ENCODE measurements at places on chromosomes 4 and X.
A peak's percentile ranks its signal among the peaks of the same experiment; 100 is the strongest.

DNA sequence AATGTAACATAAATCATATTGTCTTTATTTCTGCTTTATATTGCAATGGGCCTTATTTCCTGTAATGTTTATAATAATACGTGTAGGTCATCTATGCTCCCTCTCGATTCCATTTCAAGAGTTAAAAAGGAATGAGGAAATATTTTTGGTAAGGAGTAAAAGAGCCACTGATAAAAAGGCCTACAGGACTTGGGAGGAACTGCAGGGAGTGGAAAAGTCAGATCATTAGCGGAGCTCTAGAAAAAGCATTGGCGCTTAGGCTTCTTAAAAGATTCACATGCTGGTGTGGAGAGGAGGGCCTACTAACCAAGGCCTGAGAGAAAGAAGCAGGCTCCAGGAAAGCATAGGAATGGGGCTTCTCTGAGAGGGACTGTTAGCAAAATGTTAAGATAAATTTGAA lies 82.9 kb upstream of the PNPLA4 start:
- no peak for DNase-seq

- DNase-seq = no peak
Observed at GRCh38 chrX:39020051-39020669, 218.9 kb downstream of the MID1IP1 start.

DNA sequence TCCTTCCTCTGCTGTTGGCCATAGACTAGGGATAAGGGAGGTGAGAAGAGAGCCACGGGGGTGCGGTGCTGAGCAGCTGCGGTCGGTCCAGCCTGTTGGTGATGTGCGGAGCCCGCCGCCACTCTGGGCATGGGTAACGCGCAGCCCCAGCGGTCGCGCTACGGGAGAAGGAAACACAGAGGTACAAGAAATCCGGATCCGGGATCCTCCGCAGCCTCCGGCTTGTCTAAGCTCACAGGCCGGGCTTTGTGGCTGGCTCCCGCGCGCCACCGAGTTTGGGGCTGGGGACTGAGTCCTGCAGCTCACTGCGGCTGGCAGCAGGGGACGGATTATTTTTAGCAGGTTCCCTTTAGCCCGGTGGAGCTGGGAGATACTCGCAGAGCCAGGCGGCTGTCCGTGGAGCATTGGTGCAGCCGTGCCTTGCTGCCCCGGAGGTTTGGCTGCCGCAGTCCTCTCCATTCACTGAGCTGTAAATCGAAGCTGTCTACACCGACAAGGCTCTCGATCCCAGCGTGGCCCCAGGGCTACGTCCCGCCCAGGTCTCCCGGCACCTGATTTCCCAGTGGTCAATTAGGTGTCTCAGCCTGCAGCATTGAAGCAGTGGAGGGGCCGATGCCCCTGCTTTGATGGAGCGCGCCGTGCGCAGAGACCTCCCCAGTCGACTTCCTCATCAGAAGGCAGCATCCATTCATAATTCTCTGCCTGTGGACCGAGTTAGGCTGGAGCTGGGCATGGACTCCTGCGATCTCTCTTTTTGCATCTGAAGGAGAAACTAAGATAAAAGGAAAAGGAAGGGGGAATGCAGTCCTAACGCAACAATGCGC lies 81.9 kb upstream of the SCML1 start:
- no peak for DNase-seq

DNA sequence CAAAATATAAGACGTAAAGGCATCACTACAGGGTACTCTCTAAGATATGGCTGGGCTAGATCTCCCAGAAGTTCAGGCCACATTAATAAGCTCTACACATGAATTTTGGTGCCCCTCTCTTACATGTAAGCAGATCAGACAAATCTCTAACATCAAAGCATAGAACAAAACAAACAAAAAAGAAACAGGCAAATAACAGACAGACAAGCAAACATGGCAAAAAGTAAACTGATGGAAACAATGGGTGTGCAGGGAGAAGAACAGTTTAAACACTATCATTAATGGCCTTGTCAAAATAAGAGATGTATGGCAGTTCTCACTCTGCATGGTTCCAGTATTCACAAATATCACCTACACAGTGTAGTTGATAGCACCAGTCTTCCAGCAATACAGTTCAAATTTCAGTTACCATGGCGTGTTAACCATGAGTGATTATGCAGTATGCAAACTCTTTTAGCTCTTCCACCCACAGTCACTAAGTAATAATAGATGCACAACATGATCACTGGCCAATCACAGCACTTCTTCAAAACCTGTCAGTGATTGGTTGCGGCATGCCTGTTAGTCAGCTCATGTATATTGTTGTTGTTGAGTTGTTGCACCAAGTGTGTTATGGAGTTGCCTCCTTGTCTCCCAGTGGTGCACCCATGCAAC lies 110.7 kb upstream of the TLR3 start:
- no peak for DNase-seq

DNA sequence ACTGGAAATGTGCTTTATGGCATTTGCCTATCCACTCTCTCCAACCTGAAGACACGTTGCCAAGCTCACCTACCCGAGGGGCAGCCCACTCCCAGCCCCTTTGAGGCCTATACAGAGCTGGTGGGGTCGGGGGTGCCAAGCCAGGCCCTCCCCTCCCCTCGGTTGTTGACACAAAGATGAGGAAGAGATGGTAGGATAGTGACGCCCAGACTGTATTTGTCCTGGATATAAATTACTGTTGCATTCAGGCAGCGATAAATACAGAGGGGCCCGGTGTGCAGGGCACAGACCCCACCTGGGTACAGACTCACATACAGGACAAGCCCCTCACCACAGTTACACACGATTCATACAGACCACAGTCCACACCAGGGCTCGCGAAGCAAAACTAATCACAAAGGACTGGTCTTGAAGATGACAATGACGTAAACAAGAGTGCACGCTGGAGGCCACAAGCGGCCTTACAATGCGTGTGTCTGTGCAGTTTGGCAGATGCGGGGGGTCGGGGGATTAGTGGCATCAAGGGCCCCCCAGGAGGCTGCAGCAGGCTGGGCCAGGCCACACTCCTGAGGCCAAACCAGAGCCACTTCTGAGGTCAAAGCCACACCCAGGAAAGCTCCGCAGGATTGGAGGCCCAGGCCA lies 14.6 kb downstream of the DGKQ start:
- DNase-seq = no peak

DNA sequence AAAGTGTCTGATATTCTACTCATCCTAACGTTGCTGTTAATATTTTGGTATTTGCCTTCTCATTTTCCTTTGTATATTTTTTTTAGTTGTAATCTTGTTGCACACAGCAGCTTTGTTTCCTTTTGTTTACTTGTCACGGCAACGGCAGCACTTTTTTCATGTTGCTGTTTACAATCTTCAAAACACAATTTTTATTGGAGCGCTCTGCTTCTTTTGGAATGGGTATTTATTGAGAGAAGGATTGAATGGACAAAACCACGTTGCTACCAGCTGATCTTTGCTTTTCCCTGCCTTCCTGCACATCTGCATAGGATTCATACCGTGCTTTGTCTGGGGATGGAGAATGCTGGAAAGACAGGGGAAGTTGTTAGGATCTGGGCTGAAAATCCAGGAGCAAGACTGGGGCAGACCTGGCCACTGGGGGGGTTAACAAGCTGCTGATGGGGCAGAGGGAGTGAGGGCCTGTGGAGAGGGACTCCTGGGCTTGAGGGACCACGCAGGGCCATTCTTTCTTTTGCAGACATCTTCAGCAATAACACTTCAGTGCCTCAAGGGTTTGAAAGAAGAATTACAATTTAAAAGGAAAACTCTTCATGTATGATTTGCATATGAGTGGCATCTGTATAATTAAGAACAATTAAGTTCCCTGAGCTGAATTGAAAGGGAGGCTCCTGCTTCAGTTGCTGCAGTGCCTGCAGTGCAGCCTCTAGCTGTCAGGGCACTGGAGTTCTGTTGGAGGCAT lies 69.8 kb downstream of the TMEM131L start:
- DNase-seq = no peak

- DNase-seq = no peak
Observed at GRCh38 chr4:76748649-76749048, 149.3 kb downstream of the SOWAHB start.

DNA sequence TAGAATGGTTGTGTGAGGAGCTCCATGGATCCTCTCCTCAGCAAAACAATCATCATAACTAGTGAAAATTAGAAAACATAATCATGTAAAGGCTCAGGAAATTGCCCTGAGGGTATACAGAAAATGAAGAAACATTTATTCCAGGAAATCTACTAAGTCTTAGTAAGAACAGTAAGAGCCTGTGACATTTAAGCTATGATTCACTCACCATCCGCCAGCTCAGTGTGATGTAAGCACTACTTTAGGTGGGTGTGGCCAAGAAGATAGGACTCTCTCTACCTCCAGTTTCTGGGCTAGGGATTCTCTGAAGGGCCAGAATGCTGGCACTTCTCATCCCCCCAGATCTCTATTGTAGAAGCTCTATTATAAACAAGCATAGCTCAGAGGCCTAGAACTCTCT lies 147.5 kb downstream of the DLG3 start:
- peak; percentile 15 for DNase-seq

GRCh38 chr4:4666693-4667621 lies 125.1 kb upstream of the STX18 start:
- DNase-seq = no peak

DNA sequence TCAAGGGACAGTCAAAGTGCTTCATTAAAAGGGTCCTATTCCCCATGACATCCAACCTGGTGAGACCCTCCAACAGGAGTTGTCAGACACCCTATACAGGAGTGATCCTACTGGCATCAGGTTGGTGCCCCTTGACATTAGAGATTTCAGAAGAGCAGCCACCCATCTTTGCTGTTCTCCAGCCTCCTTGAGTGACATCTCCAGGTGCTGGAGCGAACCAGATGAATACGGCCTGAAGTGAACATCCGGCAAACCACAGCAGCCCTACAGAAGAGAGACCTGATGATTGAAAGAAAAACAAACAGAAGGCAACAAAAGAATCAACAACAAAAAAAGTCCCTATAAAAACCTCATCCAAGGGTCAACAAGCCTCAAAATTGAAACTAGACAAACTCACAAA lies 146.1 kb upstream of the PBDC1 start:
- no peak for DNase-seq

GRCh38 chr4:73853246-73853704 lies at the start of gene PF4V1:
Gene PF4V1 (plus strand): TSS chr4:73853296. CDS start chr4:73853363, 67 bp downstream.
- no peak for DNase-seq

GRCh38 chrX:148995661-148996060 lies 495.2 kb downstream of the AFF2 start:
- DNase-seq = no peak

- DNase-seq = no peak
Observed at GRCh38 chr4:107330916-107331315, 294.8 kb upstream of the DKK2 start.

DNA sequence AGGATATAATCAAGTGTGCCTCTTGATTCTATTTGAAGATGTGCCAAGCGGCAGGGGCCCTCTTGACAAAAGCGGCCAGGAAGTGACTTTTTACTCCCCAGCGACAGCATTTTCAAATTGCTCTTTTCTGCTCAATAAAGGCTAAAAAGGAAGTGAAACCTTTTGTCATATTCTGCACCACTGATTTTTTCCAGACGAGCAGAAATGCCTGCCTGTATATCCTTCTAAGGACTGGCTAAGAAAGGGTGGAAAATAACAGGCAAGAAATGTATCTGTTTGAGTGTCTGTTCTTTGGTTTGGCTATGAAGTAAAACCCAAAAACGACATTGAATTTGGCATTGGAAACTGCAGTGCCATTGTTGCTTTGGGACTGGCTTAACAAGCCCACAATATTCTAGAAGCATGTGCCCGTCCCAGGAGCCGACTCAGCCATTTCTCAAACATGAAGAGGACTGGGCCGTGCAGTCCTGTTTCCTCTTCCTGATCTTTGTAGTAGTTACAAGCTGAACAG lies 25.4 kb downstream of the TMSB4X start:
- no peak for DNase-seq

Data from activated CD4-positive, alpha-beta T cell treated with anti-CD3 and anti-CD28 coated beads, Interleukin-2, amount 50 U/mL, for 24 hours (primary cell).